ENCODE measurements at places on chromosomes 5 and 9.

DNA sequence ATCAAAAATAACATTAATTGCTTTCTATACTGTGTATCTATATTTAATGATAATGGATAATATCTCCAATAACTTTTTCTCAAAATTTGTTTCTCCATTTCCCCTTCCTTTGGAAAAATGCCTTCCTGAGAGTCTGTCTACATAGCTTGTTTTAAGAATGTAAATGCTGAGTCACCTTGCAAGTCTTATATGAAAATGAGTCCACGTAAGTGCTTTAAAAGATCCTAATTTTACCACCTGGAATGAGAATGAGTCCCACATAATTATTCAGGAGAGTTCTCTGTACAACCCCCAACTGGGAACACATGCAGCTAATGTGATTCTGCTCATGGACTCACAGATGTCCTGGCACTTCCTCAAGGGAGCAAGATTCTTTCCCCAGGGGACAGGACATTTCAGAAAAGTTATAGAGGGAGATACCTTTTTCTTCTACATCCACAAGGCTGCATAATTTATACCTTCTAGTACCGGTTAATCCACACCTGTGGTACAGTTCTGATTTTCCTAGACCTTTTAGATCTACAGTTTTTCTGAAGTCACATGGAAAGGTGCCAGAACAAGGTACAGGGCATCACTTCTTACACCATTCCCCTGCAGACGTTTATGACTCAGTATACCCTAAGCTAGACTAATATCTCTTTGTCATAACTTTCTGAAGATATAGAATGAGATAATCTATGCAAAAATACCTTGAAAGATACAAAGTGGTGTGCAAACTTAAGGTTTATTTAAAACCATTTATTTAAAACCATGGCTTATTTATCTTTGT is 314.1 kb downstream of the CETN3 start:
- DNase-seq: no peak

- no peak for DNase-seq
Measured at GRCh38 chr5:86115164-86115563, 502.6 kb upstream of the COX7C start.

GRCh38 chr9:126703002-126703865 is 89.5 kb downstream of the LMX1B start:
- DNase-seq: no peak

DNA sequence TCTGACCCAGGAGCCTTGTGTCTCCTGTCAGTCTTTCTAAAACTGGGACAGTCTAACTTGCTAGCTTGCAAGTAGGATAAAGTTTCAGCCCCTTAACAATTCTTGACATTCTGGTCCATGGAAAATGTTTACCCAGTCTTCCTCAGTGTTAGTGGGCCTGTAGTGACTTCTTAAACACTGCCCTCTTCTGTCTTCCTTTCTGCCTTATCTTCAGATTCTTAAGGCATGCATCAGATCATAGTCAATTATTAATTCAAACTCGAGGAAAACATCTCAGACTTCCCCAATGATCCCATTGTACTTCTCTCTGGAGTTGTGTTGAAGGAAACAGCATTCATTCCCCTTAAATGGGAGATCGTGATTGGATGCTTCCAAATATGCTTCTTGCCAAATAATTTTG is 1199.8 kb downstream of the DTWD2 start:
- no peak for DNase-seq

GRCh38 chr9:134676361-134676760 is 34.8 kb downstream of the COL5A1 start:
- no peak for DNase-seq

DNA sequence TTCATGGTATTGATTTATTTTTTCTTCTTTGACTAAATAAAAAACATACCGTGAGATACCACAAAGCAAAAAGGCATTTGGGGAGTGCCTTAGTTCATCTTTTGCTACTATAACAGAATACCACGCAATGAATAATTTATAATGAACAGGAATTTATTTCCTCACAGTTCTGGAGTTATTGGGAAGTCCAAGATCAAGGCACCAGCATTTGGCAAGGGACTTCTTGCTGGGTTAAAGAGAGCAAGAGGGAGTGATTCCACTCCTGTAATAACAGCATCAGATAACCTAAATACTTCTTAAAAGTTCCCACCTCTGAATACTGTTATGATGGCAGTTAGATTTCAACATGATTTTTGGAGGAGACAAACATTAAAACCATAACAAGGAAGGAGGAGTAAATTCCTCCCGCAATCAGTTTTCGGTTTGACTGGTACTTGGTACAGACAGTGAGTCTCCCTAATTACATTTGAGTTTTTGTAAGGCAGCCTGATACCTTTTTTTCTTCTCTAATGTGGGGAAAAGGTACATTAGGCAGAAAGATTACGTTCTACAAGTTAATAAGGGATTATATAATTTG is 8.8 kb upstream of the OMD start:
- no peak for DNase-seq

GRCh38 chr9:90775657-90776056 is 26.0 kb upstream of the SYK start:
- DNase-seq: no peak

DNA sequence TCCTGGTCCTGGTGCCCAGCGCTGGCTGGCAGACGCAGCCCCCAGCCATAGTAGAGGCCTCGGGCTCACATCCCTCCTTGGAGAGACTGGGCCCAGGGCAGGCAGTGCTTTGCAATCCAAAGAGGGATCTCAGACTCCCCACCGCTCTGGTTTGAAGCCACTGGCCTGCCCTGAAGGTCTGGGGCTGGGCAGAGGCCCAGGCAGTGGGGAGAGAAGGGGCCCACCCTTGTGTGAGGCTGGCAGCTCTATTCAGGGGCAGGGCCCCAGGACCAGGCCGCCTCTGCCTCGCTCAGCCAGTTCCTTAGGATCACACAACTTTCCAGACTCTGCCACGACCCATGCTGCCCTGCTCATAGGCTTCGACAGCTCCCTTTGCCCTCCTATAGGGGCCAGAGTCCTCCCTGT is 10.7 kb upstream of the SEC16A start:
- DNase-seq: no peak

DNA sequence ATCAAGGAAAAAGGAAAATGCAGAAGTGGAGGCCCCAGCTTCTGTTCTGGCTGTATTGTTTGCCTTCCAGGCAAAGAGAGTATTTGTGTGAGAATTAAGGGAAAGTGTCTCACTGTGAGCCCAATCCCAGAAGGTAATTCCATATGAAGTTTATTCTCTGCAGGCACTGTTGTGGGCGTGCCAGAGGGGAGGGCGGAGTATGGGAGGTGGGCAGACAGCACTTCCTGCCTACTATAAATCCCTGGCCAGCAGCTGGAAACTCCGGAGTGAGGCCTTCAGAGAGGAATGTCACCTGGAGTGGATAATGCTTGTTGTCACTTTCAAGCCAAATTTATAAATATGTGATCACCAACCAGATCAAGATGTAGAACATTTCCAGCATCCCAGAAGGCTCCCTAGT is 209.5 kb downstream of the ARHGAP26 start:
- DNase-seq: no peak

- no peak for DNase-seq
Measured at GRCh38 chr5:143964919-143965318, 153.0 kb downstream of the HMHB1 start.

DNA sequence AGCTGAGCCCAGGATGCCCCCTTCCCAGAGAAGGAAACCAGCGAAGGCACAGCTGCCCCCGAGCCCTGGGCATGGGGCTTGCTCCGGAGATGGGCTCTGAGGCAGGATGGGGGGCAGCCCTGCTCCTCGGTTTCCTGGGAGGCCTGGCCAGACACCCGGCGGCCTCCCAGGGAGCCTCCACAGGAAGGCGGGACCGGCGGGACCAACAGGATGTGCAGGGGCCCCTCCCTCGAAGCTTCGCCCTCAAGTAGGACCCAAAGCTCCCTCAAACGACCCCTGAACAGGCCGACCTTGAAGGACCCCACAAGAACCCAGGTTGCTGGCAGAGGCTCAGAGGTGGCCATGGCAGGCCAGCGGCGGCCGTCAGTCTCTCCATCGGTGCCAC is 11.7 kb downstream of the EXD3 start:
- DNase-seq: no peak

- DNase-seq: no peak
Measured at GRCh38 chr9:132947756-132948155, 3.3 kb upstream of the TSC1 start.

- DNase-seq: no peak
Measured at GRCh38 chr5:158133369-158133768, 274.4 kb upstream of the CLINT1 start.

- DNase-seq: peak; percentile 63
Measured at GRCh38 chr5:94433397-94434163, 184.8 kb downstream of the KIAA0825 start.

GRCh38 chr5:31825518-31826068 is 186.7 kb downstream of the PDZD2 start:
- no peak for DNase-seq

- no peak for DNase-seq
Measured at GRCh38 chr5:178376921-178377582, 144.4 kb upstream of the PHYKPL start.

DNA sequence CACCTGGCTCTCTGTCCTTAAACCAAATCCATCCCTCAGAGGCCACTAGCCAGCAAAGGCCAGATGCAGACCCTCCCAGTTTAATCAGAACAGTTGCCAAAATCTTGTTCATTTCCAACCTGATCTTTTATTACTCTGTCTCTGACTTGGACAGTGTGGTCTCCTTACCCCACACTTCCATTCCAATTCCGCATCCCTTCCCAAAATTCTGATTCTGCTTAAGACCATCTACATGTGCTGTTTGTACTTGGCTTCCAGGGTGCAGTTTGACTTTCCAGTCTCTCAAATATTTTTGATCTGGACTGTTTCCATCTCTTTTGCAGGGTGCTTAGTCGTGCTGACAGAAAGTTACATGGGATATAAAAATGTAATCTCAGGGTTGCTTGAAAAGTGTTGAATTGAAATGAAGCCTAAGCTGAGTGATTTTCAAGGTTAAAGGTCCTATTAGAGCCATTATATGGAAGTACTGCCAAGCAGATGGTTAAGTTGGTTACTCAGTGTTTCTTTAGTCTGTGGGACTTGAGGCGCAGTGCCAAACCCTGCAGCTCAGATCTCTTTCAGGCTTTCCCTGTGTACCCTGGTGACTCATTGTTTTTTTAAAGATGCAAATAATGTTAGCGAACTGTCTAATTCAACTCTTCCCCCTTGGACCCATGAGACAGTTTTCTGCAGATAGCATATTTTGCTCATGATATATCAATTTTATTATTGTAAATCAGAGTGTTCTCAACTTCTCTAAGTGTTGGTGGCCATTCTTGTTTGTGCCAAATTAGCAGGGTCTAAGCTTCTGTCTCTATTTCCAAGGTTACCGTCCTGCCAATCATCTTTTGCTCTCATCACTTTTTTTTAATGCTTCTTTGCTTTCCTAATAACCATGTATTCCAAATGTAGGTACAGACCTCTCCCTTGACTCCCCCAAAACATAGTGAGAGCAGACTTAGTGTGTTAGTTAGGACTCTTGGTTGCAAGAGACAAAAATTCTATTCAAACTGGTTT is 18.2 kb upstream of the DCP2 start:
- DNase-seq: peak; percentile 86

GRCh38 chr5:101783241-101784013 is 512.7 kb downstream of the SLCO4C1 start:
- DNase-seq: no peak

- DNase-seq: no peak
Measured at GRCh38 chr9:110173322-110173642, 34.7 kb downstream of the C9orf152 start.

DNA sequence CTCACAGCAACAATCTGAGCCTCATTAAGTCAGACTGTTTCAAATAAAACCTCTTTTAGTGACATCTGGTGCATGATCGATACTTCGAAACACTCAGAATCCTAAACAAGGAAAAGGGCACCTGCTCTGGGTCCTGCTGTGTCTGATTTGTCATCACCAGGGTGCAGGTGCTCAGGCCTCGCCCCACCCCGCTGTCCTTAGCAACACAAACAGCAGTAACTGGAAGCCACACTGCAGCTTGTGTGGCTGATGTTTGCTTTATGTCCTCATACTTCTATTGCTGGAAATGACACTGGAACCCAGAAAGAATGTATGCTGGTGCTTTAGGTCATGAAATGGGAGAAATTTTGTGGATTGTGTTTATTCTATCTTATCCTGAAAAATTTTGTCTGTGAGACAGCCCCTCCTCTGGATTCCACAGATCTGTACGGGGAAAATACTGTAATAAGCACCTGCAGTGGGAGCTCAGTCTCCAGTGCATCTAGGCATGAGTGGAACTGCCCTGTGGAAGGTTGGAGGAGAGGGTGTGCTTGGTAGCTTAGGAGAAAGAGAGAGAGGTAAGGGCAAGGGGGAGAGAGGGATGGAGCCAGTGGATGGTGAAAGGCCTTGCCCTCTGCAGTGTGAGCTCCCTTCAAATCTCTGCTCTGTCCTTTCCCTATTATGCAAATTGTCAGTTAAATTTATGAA is 284.2 kb downstream of the SMARCA2 start:
- no peak for DNase-seq

- no peak for DNase-seq
Measured at GRCh38 chr9:6641961-6642360, 3.6 kb downstream of the GLDC start.

GRCh38 chr9:128555180-128555721 is 2.9 kb downstream of the SPTAN1 start:
- DNase-seq: no peak

Measured in fibroblast of skin of left biceps (primary cell).